ENCODE measurements at places on chromosomes 7 and 10.

- DNase-seq, result no peak
Observed at GRCh38 chr10:114940735-114941134, 2.7 kb downstream of the TRUB1 start.

- DNase-seq, result no peak
Observed at GRCh38 chr10:99766302-99766681, 16.1 kb upstream of the ABCC2 start.

- DNase-seq, result no peak
Observed at GRCh38 chr7:1502845-1503244, 1.3 kb downstream of the INTS1 start.

DNA sequence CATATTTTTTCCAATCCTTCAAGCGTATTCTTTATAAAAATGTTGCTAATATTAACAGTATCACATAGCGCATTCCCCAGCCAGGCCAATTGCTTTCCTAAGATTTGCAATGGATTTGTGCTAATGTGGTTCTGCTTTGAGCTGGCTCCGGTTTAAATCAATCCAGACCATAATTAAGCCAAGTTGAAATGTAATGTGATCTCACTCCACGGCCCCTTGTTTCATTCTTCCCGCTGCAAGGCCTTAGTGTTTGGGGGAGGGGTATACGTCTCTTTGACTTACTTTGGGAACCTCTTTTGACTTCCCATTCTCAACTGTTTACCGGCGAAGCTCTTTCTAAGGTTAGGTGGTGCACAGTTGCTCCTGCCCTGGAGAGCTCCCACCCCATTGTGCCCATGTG, 86.4 kb downstream of the PRPF18 start:
- DNase-seq, result no peak

DNA sequence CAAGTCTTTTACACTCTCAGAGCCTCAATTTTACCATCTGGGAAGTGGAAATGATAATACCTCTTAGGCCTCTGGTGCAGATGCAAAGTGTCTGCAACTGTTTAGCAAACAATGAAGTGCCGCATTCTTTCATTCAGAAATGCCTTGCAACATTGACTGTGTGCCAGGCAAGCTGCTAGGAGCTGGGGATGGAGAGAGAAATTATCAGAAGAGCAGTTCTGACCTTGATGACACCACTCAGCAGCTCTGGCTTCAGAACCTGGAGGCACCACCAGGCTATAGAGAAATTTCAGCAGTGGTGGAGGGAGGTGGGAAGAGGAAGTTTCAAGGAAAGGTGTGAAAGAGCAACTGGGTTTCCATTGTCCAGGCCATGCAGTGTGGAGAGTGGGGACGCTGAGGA, 78.1 kb upstream of the HABP2 start:
- no peak for DNase-seq

GRCh38 chr10:128035557-128035973, 90.7 kb downstream of the MKI67 start:
- no peak for DNase-seq

DNA sequence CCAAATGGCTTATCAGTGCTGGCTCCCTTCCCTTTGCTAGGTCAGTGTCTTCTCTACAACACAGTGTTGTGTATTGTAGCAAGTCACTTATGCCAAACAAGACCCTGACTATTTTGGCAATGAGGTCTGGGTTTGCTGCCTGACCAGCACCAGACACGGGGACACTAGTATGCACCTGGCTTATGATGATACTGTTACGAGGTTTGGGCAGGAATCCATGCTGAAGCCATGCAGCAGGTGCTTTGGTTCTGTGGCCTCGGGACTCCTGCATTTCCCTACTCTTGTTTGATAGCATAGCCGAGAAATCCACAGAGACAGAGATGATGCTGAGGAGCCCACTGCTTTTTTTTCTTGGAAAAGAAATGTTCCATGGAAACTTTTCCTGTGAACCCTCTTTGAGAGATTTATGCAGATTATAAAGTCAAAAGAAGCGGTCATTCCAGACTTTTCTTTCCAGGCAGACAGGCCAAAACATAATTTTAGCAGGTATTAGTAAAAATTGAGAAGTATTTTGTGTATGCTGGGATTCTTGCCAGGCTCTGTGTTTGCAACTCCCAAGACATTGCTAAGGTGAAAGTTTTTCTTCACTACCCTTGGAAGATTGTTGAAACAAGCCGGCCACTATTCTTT, 291.1 kb downstream of the BBS9 start:
- DNase-seq, result no peak
